ENCODE measurements at places on chromosomes 13 and 19. TPM values are rescaled to one million over a fixed set of nuclear protein-coding genes. Genes with fewer than 3 reads are reported as not detected.

Gene ZNF682
- total RNA-seq = not detected

Gene ZNF121
- 48.5 TPM for total RNA-seq

Gene SLC7A9
- not detected for total RNA-seq

Gene HSH2D
- total RNA-seq = not detected

Gene CHERP
- 6.5 TPM for total RNA-seq

Gene ATP4B
- 0.13 TPM for total RNA-seq

Gene GALP
- not detected for total RNA-seq

Gene TMEM221
- not detected for total RNA-seq

Gene RASGRP4
- not detected for total RNA-seq

Gene INSL3
- total RNA-seq = not detected

Gene EBI3
- total RNA-seq = 0.63 TPM

Gene THOP1
- 325 TPM for total RNA-seq

Gene KANK3
- total RNA-seq = not detected

Gene NKG7
- not detected for total RNA-seq

Gene CRTC1
- total RNA-seq = 3.0 TPM

Gene PEG3
- total RNA-seq = not detected

Gene C19orf73
- total RNA-seq = 2.1 TPM

Gene HSPB6
- not detected for total RNA-seq

Gene RXFP2
- not detected for total RNA-seq

Gene SMG9
- 29.0 TPM for total RNA-seq

Gene PEX11G
- total RNA-seq = not detected

Gene HPN
- total RNA-seq = not detected

Gene CCDC106
- 14.0 TPM for total RNA-seq

Gene APOC1
- 0.37 TPM for total RNA-seq

Gene ZNF180
- total RNA-seq = 18.4 TPM

Gene OR7G3
- not detected for total RNA-seq

Gene PSG6
- total RNA-seq = not detected

Gene IQCN
- not detected for total RNA-seq

Gene SYNE4
- total RNA-seq = not detected

Gene NAPSA
- not detected for total RNA-seq

Gene COQ8B
- 24.2 TPM for total RNA-seq

Gene ADPRHL1
- total RNA-seq = 0.95 TPM

Gene C3
- total RNA-seq = 0.14 TPM

Gene ZNF667
- total RNA-seq = 0.06 TPM

Gene CEACAM20
- not detected for total RNA-seq

Gene ZNF726
- total RNA-seq = 8.7 TPM

Gene SYCN
- not detected for total RNA-seq

Gene CEACAM16
- total RNA-seq = not detected

Gene ZMYM2
- 18.7 TPM for total RNA-seq

Gene RINL
- 5.2 TPM for total RNA-seq

Gene CILP2
- not detected for total RNA-seq

Gene FCHO1
- total RNA-seq = 0.53 TPM

Gene TDRD12
- not detected for total RNA-seq

Gene SBK2
- not detected for total RNA-seq

Gene ZNF549
- 4.2 TPM for total RNA-seq

Gene NLRP9
- total RNA-seq = not detected

Gene KLK5
- not detected for total RNA-seq

Gene LPAR2
- total RNA-seq = 0.21 TPM

Gene ZNF225
- total RNA-seq = 2.9 TPM

Gene SIAH3
- not detected for total RNA-seq

Gene INAFM1
- total RNA-seq = 1.5 TPM

Gene MBD3L2
- total RNA-seq = not detected

Gene TM9SF2
- 69.5 TPM for total RNA-seq

Gene ZNF443
- 1.4 TPM for total RNA-seq

Gene ANKLE1
- total RNA-seq = 0.35 TPM

Gene SCGB2B2
- not detected for total RNA-seq

Gene LYL1
- not detected for total RNA-seq

Measured in HT1080 (cell line).